ENCODE measurements at places on chromosomes 13 and 19. TPM values are rescaled to one million over a fixed set of nuclear protein-coding genes. Genes with fewer than 3 reads are reported as not detected.

- no peak for DNase-seq
These were observed 59.2 kb upstream of the MYCBP2 start for GRCh38 chr13:77386046-77386445.

DNA sequence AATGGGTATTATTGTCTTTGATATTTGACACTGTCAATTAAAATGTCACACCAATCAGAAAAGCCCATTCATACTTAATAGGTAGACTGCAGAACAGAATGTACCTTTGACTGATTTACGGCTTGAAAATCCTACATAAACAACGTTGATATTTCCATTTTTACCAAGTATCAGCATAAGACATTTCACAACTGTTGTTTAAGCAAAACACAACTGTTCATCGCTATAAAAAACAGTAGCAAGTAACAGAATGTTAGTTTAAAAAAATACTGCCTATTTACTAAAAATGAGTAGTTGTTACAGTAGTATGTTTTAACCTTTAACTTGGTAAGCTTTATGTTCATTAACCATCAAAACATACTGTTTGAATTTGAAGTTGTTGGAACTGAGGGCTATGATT is 1096.6 kb downstream of the PCDH17 start:
- DNase-seq = no peak

DNA sequence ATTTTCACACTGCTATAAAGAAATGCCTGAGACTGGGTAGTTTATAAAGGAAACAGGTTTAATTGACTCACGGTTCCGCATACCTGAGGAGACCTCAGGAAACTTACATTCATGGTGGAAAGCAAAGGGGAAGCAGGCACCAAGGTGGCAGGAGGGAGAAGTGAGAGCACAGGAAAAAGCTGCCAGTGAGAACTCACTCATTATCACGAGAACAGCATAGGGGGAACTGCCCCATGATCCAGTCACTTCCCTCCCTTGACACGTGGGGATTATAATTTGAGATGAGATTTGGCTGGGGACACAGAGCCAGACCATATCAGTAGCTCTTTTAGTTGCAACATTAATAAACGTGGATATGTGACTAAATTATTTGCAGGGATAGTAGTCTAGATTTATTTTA is 4.3 kb upstream of the KCTD4 start:
- peak; percentile 9 for DNase-seq

DNA sequence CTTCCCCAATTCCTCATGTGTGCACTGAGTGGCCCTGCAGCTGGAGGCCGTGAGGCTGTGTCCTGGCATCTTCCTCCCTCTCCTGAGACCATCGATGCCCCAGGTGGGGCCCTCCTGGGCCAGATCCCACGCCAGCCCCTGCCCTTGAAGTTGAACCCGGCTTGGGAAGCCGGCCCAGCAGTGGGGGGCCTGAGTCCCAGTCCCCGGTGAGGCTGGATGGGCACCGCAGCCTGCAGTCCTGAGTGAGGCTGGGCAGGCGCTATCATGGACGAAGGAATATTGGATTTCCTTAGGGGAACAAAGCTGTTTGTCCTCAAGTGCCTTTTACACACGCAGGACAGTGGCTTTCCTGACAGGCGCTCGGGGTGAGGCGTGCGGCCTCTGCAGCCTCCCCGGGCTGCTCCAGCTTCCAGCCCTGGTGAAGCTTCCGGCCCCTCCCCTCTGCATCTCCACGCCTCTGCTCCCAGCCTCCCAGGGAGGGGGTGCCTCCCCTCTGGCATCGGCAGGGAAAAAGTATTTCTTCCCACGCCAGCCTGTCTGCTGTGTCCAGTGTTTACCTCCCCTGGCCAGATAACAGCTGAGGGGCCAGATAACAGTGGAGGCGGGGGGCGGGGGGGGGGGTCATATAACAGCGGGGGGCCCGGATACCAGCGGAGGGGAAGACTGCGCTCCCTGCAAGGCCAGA is 159.5 kb downstream of the KDM4B start:
- DNase-seq = peak; percentile 82

GRCh38 chr13:47832458-47832972 is 168.6 kb downstream of the SUCLA2 start:
- no peak for DNase-seq

- DNase-seq = peak; percentile 76
These were observed 5.9 kb downstream of the STARD13 start for GRCh38 chr13:33279414-33280278.

- DNase-seq = peak; percentile 59
These were observed 439 bp downstream of the DZIP1 start for GRCh38 chr13:95643936-95644598.

DNA sequence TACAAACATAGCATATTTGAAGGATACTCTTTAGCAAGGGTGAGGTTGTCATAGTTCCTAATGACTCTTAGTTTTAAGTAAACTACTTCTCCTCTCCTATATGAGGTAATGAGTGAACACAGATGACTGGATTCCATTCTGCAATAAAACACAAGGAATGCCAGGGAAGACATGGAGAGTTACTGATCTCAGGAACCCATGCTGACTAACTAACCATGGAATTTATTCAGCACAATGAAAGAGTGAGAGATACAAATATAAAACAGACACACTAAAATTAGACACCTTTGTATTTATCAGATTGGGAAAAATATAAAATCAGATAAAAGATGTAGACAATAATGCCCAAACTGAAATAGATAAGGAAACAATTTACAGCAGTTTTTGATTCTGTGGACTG is 1525.9 kb upstream of the SLC10A2 start:
- peak; percentile 5 for DNase-seq

DNA sequence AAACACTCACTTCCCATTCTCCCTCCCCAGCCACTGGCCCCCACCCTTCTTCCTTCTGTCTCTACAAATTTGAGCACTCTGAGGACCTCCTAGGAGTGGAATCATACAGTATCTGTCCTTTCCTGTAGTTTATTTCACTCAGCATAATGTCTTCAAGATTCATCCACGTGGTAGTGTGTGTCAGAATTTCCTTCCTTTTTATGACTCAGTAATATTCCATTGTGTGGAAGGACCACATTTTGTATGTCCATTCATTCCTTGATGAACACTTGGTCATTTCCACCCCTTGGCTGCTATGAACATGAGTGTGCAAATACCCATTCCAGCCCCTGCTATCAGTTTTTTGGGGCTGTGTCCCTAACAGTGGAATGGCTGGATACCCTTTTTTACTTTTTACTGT is 9.8 kb downstream of the KLF2 start:
- DNase-seq = peak; percentile 53

Gene UBE2L5
- total RNA-seq = not detected

DNA sequence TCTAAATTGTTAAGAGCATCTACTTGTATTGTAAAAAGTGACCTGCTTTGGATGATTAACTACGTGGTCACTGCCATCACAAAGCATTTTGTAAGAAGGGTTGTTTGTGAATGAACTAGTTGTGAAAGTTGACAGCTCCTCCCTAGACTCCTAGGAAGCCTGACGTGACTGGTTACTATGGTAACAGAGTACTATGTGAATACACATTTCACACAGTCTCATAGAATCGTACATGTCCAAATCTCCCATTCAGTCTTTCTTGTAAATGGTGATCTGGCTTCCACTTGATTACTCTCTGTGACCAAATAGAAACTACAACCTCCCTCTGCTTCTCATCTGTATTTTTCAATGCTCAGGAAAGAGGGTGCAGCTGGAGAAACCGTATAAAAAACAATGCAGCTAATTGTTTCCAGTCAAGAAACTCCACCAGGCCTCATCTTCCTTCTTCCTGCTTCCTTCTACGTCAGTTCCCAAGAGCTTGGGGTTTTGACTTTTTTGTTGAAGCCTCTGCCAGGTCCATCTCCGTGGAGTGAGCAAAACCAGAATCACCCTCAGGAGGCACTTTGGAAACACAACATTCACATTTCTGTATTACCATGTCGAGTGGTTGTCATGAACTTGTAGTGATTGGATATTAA is 83.4 kb downstream of the GPC6 start:
- no peak for DNase-seq

Gene SOX1
- not detected for total RNA-seq

Gene PODNL1
- not detected for total RNA-seq

DNA sequence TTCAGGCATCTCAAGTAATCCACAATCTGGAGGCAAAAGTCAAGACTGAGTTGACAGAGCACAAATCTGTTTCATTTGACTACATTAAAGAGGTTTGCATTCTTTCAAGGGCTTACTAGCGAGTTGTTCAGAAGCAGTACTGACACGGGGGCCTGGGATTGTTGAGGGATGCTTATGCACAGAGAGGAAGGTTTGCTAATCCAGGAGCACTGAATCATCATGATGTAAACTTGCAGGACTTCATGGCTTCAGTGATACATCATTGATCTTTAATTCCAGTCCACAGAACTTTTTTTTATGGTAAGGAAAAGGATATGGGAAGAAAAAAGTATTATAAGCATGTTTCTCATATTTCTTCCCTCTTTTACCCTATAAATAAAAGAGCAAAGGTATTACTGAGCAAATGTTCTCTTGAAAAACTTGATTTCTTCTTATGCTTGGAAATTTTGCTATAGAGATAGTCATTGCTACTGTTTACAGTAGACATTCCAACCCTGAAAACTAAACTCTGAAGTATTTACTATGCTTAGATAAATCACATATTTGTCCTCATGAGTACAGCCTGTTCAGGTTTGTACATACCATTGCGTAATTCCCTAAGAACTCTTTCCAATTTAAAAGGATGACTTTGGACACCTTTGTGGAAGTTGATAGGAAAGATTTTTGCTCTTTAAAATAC is 65.8 kb upstream of the KPNA3 start:
- DNase-seq = no peak

GRCh38 chr13:36124236-36124822 is 6.9 kb downstream of the DCLK1 start:
- DNase-seq = peak; percentile 67

Gene LILRA6
- not detected for total RNA-seq

DNA sequence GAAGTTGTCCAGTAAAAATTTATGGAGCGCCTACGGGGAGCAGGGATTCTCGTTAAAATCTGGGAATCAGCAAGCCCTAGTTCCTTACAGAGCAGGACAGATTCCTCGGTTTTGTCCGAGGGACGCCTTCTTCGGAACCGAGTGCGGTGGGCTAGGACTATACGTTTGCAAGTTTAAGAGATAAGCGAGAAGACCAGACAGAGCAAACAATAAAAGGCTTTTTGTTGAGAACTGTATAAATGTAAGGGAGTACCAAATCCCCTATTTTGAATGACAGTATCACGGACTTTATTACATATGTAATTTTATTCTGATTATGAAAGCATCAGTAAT is 971 bp upstream of the ANKRD10 start:
- DNase-seq = no peak

- DNase-seq = peak; percentile 55
These were observed 5.7 kb downstream of the SHISA7 start for GRCh38 chr19:55437410-55437809.

Gene CLEC4G
- total RNA-seq = not detected

DNA sequence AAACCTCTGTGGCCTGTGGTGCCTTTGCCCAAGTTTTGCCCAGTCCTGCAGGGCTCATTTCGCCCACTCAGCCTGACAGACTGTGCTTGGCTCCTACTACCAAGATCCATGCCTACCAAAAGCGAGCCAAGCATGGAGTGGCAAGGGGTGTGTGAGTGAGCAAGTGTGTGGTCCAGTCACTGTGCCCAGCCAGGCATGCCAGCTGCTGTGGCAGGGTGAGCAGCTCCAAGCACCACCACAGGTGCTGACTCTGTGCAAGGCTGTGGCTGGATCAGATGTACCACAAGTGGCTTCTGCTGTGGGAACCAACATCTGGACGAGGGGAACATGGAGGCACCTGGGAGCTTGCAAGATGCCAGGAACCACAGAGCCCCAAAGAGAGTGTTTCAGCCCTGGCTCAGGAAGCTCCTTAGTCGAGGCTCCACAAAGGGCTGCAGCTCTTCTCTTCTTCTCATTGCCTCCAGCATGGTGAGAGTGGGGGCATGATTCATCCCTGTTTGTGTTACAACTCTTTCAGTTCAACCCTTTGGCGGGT is 1564.2 kb upstream of the MIR17HG start:
- no peak for DNase-seq

DNA sequence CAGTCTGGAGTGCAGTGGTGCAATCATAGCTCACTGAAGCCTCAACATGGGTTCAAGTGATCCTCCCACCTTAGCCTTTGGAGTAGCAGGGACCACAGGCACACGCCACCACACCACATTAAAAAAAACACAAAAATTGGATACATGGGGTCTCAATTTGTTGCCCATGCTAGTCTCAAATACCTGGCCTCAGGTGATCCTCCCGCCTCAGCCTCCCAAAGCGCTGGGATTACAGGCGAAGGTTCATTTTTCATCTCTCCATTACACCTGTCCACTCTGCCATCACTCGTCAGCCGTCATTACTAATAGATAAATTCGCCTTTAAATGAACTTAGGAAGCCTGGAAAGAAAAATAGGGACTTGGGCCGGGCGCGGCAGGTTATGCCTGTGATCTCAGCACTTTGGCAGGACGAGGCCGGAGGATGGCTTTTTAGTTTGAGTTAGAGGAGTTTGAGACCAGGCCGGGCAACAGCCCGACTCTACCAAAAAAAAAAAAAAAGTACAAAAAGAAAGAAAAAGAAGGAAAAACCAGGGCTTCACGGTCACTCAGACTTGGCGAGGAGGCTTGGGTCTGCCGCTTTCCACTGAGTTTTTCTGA is 685 bp upstream of the SUPT5H start:
- DNase-seq = no peak

DNA sequence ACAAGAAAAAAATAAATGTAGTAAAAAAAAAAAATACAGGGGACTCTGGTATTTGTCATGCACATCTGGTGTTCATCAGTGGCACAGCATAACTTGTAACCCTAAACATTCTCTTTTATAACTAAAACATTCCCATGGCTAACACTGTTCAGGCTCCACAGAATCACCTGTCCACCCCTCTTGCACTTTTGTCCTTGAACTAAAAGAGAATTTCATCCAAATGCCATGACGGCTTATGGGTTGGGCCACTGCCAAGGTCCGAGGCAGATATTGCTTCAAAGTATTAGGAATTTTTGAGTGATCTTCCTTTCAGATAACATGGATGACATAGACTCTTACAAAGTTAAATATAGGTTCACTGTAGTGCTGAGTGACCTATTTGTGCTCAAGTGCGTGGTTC is 25.7 kb upstream of the SERP2 start:
- no peak for DNase-seq

DNA sequence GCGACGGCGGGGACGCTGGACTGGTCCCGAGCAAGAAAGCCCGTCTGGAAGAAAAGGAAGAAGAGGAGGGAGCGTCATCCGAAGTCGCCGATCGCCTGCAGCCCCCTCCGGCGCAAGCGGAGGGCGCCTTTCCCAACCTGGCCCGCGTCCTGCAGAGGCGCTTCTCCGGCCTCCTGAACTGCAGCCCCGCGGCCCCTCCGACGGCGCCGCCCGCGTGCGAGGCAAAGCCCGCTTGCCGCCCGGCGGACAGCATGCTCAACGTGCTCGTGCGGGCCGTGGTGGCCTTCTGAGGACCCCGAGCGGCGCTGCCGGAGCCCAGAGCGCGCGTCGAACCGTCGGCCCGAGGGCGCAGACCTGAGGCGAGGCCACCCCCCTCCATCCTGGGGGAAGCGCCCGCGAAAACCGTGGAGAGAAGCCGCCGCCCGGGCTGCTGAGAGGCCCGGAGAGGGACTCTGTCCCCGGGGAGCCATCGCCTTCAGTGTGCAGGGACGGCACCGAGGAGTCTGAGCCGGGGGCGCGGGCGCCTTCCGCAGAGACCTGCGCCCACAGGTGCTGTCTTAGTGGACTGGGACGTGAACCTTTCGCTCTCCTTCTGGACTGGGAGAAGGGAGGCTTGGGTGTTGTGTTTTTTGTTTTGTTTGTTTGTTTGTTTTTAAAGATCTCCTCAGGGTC is 3.5 kb downstream of the IER2 start:
- no peak for DNase-seq

Gene SIGLEC11
- not detected for total RNA-seq

Gene SIGLEC12
- total RNA-seq = not detected

- no peak for DNase-seq
These were observed 440.8 kb downstream of the TDRD3 start for GRCh38 chr13:60837806-60838205.

Gene CYP2B6
- total RNA-seq = not detected

Gene RFXANK
- total RNA-seq = 105 TPM

Data from endothelial cell of umbilical vein (primary cell).